Stimulated activated naive CD8-positive, alpha-beta T cell treated with anti-CD3 and anti-CD28 coated beads, Interleukin-15, Interleukin-2, amounts not matched to agents 100 U/mL and 50 U/mL, for 24 hours (primary cell): ENCODE measurements at places on chromosomes 16 and 17.
A peak's percentile ranks its signal among the peaks of the same experiment; 100 is the strongest.

GRCh38 chr17:61009663-61010062 lies 332.0 kb downstream of the BCAS3 start:
- no peak for DNase-seq

GRCh38 chr16:30903002-30903401 lies 6.6 kb downstream of the CTF1 start:
- DNase-seq, result no peak

DNA sequence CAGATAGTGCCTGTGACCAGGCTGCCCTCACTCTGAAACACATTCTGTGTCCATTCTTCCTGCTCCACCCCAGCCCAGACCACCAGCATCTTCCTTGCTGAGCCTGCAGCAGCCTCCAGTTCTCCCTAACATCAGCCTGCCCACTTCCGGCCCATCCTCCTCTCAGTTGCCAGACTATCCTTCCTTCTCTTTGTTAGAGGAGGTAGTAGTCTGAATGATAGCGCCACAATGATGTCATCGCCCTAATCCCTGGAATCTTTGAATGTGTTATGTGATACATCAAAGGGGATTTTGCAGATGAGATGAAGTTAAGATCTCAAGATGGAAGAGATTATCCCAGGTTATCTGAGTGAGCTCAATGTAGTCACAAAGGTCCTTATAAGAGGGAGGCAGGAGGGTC lies 3.2 kb upstream of the ZDHHC1 start:
- DNase-seq, result no peak

- DNase-seq, result no peak
Measured at GRCh38 chr16:10850478-10850850, 26.5 kb upstream of the CIITA start.

DNA sequence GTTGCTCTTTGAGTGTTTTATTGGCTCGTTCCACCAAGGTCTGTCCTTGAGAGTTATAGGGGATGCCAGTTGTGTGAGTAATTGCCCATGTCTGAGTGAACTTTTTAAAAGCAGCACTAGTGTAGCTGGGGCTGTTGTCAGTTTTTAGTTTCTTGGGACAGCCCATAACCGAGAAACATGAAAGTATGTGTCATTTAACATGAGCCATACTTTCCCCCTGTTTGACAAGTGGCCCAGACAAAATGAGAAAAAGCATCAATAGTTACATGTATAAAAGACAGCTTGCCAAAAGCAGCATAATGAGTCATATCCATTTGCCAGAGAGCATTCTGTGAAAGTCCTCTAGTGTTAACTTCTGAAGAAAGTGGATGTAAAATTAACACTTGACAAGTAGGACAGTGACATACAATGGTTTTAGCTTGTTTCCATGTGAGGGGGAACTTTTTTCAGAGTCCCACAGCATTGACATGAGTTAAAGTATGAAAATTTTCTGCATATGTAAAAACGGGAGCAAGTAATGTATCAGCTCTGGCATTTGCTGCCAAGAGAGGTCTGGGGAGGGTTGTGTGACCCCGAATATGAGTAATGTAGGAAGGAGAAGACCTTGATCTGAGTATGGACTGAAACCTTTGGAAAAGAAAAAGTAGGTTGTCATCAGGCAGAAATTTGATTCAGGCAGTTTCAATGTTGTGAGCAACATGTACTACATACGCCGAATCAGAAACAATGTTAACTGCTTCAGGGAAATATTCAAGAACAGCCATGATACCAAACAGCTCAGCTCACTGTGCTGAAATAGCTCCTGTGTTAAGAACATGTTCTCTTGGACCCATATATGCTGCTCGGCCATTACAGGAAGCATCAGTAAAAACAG lies 56.8 kb upstream of the ARL4D start:
- no peak for DNase-seq

DNA sequence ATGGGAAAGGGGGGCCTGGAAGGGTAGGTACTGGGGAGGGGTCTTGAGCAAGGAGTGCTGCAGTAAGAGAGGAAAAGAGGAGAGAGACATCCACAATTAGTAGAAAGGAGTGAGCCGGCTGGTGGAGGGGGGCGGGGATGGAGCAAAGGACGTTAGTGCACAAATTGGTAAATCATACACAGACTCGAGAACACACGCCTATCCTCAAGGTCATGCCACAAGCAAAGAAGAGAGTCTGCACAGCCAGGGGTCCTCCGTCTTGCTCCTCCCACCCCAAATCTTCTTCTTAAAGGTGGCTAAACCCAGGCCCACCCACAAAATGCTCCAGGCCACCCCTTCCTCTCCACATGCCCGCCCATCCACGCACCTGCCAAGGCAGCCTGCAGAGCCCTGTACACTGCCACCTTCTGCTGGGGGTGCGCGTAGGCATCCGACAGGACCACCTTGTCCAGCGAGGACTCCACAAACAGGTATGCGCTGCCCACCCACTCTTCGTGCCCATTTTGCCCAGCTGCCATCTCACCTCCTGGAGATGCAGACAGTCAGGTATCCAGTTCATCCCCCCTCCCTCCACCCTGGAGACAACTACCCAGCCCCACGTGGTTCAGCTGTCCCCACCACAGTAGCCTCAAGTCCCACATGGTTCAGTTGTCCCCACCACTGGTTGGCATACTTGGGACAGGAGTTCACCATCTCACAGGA lies 3.4 kb downstream of the TRADD start:
- DNase-seq, result no peak

DNA sequence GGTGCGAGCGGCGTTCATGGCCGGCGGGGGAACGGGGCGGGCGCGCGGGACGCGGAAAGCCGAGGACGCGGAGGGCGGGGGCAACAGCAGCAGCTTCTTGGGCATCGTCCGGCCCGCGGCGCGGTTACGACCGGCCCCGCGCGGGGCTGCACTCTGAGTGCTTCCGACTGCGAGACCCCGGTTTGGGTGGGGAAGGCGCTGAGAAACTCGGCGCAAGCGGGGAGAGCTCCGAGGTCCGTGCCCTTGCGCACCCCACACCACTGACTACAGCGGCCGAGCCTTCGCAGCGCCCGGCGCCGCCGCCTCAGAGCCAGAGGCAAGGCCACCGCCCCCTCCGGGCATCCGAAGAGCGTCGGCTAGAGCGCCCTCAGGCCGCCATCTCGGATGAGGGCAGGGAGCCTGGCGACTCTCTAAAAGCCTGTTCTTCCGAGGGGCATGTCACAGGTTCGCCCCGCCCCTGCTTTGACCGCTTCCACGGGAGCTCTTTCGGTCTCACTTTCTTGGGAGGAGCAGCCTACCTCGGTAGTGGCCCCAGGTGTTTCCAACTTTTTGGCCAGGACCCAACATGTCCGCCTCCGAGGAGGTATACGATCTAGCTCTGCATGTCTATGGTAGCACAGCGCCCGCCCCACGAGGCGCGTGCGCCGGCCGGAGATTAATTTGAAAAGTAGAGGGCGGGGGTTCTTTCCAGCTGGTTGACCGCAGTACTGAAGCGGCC lies at the start of gene PRPSAP1:
Gene PRPSAP1, minus strand, starts transcription at position 318 of the 718 bp plus-strand sequence. Its CDS starts 213 bp downstream, at position 105.
- DNase-seq, result peak; percentile 84

DNA sequence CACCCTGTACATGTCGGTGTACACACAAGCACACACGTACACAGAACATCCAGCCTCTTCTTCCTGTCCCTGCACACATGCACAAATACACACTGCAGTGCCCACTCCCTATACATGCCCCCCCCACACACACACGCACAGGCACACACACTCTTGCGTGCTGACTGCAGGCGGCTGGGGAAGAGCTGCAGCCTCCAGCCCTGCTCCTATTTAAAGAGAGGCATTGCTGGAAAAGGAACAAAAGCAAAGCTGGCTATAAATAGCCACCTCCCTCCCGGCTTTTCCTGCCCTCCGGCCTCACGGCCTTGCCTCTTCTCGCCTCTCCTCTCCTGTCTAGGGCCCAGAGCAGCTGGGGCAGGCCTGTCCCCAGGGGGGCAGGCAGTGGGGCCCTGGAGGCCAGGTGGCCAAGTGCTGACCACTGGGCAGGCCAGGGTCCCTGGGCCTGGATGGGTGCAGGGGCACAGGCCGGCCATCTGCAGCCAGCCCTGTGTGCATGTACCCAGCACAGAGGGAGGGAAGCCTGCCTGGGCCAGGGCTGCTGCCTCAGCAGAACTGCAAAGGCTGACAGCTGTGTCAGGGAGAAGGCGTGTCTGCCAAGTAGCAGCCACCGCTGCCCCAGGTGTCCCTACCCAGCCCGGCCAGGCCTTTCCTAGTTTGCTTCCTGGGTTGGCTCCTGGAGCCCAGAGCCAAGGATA lies 25.4 kb downstream of the RTN4RL1 start:
- DNase-seq, result no peak

- DNase-seq, result no peak
Measured at GRCh38 chr16:10577305-10578202, 2.8 kb downstream of the EMP2 start.

DNA sequence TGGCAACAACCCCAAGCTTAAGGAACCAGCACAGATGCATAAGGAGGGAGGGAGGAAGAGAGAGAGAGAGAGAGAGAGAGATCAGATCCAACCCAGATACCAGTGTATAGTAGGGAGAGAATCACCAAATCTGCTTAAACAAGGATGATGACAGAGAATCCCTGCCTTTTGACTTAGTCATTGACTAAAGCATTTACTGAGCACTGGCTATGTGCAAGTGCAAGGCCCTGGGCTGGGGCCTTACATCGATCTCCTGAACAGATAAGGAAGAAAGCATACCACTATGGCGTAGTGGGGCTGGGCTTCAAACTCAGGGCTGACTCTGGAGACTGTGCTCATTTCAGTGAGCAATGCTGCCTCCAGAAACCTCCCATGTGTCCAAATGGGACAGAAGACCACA lies 15.8 kb downstream of the TSNAXIP1 start:
- DNase-seq, result no peak

GRCh38 chr17:1714427-1714979 lies 4.3 kb upstream of the TLCD2 start:
- DNase-seq, result peak; percentile 45

DNA sequence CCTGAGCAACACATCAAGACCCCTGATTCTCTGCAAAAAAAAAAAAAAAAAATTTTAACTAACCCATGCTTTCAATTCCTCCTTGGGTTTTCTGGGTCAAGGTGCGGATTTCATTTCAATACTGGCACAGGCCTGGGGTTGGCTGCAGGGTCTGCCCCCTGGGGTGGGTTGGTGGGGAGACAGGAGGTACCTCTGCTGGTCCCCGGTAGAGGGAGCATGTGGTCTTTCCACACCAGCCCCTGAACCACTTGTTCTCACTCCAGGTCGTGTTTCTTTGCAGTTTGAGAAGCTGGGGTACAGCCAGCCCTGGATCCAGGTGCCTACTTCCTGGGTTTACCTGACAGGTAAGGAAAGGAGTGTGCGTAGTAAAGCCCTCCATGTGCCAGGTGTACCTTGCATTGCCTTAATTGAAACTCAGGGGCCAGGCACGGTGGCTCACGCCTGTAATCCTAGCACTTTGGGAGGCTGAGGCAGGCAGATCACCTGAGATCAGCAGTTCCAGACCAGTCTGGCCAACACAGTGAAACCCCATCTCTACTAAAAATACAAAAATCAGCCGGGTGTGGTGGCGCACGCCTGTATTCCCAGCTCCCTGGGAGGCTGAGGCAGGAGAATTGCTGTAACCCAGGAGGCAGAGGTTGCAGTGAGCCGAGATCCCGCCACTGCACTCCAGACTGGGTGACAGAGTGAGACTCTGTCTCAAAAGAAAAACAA lies 21.8 kb downstream of the SDR42E2 start:
- no peak for DNase-seq

- no peak for DNase-seq
Measured at GRCh38 chr17:45923511-45924268, 29.3 kb downstream of the MAPT start.

GRCh38 chr16:13866073-13866472 lies 53.9 kb upstream of the ERCC4 start:
- DNase-seq, result peak; percentile 57

DNA sequence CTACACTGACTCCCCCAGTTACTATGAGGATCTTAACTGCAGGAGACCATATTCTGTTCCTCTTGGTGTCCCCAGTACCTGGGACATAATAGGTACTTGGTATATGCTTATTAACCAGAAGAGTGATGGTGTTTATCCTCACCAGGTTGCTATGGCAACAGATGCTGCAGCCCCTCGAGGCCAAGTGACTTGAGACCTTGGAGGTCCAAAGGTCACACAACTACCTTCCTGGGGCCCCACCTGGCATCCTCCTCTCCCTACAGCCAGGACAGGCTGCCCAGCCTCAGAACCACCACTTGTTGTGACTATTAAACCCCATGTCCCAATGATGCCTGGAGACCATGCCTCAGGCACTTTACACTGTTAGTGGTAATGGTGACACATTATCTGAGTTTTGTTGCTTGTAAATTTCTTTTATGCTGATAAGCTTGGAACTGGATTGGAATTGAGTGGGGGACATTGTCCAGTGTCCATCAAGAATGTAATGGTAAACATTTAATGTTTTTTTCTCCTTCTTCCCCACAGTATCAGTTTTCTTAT lies 189.4 kb downstream of the CCDC182 start:
- no peak for DNase-seq

GRCh38 chr16:48535831-48536613 lies 74.0 kb downstream of the N4BP1 start:
- DNase-seq, result peak; percentile 47

DNA sequence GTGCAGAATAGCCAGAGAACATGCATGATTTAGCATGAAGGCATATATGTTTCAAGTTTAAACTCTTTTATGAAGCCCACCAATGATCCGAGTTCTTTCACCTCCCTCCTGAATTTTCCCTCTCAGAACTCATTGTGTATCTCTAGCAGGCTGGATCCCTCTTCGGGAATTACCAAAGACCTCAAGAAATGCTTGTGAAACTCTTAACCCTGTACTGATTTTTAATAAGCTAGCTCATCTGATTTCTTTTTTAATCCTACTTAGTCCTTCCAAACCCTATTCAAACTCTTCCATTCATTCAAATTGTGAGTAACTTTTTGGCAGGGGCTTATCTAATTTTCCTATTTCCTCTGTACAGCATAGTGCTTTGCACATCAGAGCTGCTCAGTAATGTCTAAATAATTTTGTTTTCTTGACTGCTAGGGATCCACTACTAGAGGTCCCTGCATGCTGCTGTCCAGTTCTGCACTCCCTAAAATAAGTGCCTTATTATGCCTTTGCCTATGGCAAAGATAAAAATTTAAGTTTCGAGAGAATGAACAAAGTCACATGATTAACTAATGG lies 723.8 kb downstream of the CDH11 start:
- no peak for DNase-seq

GRCh38 chr17:47204722-47205418 lies 4.3 kb upstream of the MYL4 start:
- DNase-seq, result peak; percentile 17

GRCh38 chr16:23914946-23915530 lies 79.3 kb downstream of the PRKCB start:
- DNase-seq, result no peak

DNA sequence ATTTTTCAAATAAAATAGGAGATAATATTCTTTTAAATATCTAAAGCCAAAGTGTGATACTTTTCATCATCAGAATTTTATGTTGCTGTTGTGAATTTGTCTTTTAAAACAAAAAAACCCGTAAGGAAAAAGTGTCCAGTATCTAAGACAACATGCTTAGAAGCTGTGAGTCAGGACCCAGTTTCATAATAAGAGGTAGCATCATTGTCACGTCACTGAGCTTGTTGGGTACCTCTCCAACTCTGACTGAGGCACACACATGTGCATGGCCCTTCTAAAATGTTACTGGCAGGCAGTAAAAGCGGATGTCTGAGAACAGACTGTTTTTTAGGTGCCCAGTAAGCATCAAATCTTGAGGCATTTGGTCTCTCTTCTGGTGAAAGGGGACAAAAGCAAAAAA lies 2.5 kb downstream of the CIAPIN1 start:
- DNase-seq, result no peak

- DNase-seq, result peak; percentile 17
Measured at GRCh38 chr16:47016700-47017133, 43.2 kb upstream of the DNAJA2 start.
